Chondrocyte (in vitro differentiated cells): ENCODE measurements at places on chromosomes 5 and 9. TPM values are rescaled to one million over a fixed set of nuclear protein-coding genes. Genes with fewer than 3 reads are reported as not detected.

Gene FABP6
- not detected in 3 replicates for total RNA-seq

Gene TTC16
- total RNA-seq, result not detected in 3 replicates

- no peak for DNase-seq
Observed at GRCh38 chr9:99352826-99353225, 130.7 kb downstream of the SEC61B start.

DNA sequence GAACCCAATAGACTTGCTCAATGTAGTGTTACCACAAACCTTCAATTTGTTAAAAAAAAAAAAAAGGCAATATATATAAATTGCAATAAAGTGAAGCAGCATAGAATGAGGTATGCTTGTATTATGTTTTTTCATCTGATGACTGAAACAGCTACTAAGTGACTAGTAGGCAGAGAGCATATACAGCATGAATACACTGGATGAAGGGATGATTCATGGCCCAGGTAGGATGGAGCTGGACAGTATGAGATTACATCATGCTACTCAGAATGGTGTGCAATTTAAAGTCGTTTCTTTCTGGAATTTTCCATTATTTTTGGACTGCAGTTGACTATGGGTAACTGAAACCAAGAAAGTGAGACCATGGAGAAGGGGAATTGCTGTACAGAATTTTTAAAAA, 161.2 kb downstream of the GNA14 start:
- DNase-seq, result no peak

- DNase-seq, result no peak
Observed at GRCh38 chr5:69202497-69202896, 13.1 kb downstream of the CENPH start.

- DNase-seq, result no peak
Observed at GRCh38 chr5:163915481-163915961, 410.1 kb downstream of the MAT2B start.

DNA sequence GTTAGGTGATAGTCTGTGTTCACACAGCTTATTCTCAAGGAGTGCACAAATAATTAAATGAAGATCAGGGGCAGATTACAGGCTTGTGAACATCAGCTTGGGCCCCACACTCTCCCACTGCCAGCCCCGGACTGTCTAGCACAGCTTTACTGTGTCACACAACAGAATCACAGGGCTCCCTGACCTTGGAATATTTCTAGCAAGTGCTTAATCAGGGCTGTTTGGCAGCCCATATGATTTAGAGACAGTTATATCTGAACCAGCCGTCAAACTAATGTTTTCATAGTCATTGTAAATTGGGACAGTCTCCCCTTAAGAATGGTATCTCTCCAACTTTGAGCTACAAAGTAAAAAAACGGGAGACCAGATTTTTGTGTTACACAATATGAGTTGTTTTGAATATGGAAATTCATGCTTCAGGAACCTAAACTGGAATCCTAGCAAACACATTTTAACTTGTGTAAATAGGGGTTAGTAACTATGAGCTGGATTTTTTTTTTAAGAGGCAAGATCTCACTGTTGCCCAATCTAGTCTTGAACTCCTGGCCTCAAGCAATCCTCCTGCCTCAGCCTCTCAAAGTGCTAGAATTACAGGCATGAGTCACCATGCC, 517.6 kb downstream of the BNC2 start:
- DNase-seq, result no peak

DNA sequence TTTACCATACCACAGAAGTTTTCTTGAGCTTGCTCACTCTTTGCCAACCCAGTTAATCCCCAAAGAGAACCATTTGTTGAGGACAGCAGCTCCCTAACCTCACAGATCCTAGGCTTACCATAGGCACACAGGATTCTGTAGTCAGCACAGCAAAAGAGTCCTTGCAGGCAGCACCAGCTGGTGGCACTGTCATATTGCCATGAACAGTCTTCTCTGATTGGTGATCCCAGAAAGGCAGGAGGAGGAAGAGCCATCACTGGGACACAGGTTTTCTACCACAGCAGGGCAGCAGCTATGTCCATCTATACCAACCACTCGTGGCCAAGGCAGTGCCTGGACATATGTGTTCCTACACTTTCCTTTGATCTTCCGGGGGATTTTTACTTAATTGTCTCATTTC, 297.1 kb upstream of the CD180 start:
- no peak for DNase-seq

GRCh38 chr5:2270467-2270866, 387.7 kb upstream of the IRX4 start:
- DNase-seq, result no peak

- DNase-seq, result no peak
Observed at GRCh38 chr5:123976379-123977033, 464.5 kb downstream of the CSNK1G3 start.

DNA sequence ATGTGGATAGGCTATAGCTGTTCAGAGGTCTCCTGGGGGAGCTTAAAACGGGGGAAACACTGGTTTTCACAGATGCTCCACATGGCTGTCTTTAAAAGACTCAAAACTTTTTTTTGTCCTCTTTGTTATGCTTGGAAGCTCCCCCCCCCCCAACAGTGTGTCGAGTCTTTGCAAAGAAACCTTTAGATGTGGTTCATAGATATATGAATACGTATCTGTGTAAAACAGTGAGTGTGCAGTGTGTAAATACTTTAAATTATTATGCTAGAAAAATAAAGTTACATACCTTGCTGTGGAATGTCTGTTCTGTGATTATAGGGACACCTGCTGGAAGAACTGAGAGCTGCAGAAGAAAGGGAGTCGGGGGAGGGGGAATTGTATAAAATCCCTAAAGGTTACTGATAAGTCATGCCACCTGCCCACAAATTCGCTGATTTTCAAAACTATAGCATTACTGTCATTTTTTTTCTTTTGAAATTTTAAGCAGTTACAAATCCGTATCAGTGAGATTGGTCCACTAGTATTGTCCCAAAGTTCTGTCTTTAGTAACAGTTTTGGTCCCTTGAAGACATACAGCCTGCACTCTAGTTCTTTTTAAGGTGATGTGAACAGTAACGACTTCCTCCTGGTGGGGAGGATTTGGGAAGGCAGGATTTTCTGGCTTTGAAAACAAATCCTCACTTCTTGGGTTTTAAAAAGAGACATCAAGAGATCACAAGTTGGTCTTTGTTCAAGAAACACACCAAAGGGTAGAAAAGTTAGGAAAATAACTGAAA, 22.9 kb downstream of the RGMB start:
- DNase-seq, result no peak
